Mesenteric fat pad (tissue), 1 donor: ENCODE measurements at places on chromosomes 5 and 9.

DNA sequence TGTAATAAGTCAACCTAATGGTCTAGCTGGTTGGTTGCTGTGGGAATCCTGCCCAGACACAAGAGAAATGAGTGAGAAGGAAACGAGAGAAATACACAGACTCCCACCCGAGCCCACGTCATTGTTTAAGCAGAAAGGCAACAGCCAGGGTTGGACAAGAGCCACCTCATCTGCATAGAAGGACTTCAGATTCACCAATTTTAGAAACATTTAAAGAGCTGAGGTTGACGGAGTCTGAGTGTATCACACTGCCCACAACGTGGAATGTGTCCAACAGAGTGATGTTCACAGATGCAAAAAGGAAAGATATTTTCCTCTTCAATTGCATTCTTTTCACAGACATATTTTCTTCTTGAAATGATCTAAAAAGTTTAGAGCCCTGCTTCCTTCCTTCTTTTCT lies 349.5 kb downstream of the AGTPBP1 start:
- no peak for DNase-seq

DNA sequence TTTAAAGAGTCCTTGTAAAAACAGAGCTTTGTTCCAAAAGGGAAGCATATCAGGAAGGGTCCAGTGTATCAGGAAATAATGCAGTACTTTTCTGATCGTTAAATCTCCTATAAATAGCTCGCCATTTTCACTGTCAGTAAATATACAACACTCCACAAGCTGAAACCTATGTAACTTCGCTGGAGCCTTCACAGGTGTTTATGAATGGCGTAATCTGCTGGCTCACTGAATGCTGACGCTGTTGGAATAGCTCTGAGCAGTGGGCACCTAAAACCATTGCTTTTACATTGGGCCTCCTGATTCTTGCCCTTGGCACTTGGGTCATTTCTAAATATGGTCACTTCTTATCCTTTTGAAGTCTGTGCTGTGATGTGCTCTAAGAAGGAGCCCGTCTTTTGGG lies 4.3 kb downstream of the SHC3 start:
- no peak for DNase-seq

DNA sequence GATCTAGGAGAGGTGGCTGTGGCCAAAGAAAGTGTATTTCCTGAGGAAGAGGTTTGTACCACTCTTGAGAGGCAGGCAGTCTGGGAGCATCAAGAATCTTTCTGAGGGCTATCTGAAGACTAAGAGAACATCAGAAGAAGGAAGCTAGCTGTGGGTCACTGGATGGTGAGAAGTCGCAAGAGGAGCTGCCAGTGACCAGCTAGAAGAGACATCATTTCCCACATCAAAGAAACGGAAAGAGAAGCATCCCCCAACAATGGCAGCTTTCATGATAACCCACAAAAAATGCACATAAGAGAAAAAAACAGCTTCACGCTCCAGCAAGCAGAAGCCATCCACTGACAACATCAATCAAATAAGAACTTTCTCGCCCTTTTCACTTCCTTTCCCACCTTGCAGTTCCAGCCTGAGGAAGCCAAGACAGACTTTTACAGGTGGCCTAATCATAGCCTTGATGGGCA lies 25.0 kb upstream of the CEP78 start:
- DNase-seq, result no peak

GRCh38 chr9:9284201-9284600 lies 1328.6 kb downstream of the PTPRD start:
- no peak for DNase-seq

DNA sequence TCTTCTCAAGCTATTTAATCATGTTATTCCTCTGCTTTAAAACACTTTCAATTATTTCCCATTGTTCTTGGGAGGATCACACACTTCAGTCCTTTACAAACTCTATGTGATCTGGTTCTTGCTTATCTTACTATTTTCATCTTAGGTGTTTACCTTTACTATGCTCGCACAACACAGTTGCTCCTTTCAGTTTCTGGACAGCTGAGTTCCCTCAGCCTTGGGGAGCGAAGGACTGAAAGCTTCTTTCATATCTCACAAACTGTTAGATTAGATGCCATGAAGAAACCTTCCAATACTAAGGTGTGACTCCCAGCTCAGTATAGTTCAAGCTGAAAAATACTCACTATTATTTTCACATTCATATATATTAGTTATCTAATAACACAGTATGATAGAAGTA lies 117.9 kb downstream of the CDC42SE2 start:
- no peak for DNase-seq

DNA sequence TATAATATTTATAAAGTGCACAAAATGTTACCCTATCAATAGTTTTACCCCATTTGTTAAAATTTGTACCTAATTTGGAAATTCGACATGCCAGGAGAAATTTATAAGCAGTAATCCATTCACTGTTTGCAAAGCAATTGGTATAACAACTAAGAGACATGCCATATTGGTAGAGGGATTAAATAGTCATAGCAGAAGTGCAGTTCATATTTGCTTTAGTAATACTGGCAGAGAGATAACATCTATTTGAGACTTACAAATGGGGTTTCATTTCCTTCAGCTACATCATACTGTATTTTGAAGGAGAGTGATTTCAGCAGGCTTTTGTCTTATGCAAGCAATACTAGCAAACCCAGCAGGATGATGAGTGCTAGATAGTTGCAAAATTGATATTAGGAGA lies 610.4 kb upstream of the CDH10 start:
- DNase-seq, result no peak

DNA sequence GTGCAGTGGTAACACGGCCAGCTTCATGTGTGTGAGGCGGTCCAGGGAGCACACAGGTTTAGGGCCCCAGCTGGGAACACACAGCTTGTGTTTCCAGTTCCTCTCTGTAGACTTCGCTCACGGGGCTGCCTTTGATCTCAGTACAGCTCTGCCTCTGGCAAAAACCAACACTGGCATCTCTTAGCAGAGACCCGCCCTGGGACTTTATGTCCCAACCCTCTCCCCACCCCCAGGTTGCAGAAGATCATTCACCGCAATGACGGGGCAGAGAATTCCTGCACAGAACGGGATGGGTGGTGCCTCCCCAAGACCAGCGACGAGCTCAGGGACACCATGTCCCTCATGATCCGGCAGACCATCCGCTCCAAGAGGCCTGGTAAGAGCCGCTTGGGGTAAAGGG lies 5.2 kb upstream of the CEL start:
- DNase-seq, result no peak

- DNase-seq, result no peak
Observed at GRCh38 chr5:65927503-65928321, 1.3 kb downstream of the ERBIN start.

DNA sequence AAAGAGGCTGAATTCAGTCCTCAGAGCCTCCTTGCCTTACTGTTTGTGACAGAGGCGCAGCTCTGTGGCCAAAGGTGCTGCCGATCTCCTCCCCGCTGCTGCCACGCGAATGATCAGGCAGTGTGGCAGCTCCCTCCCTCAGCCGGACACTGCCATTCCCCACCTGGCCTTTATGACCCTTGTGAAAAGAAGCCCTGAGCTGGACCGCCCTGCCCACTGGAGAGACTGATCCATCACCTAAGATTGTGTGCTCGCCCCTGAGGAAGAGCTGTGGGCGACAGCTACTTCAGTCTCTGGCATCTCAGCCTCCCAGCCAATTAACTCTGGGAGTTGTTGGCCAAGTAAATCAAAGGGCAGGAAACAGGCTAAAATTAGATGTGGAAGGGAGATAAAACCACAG lies 90.9 kb downstream of the CARTPT start:
- DNase-seq, result no peak

DNA sequence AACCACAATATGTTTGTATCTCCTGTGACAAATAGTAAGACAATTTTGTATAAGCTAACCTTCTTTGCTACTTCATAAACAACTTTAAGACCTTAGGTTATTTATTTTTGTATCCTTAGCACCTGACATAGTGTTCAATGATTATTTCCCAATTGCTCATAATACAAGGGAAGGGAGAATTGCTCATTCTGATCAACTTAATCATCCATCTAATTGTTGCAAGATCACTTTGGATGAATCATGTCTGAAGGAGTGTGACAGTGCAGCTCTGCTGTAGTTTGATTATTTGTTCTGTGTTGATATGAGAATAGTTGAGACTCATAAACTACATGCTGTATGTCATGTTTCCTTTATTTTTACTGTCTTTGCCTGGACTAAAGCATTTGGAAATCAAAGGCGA lies 721.3 kb upstream of the SEMA6A start:
- no peak for DNase-seq

- no peak for DNase-seq
Observed at GRCh38 chr5:64665243-64665642, 25.1 kb upstream of the SHISAL2B start.

GRCh38 chr5:14250748-14251701 lies 107.9 kb downstream of the TRIO start:
- no peak for DNase-seq

- DNase-seq, result no peak
Observed at GRCh38 chr5:76379316-76379715, 23.8 kb upstream of the IQGAP2 start.

- DNase-seq, result no peak
Observed at GRCh38 chr9:124602204-124602603, 95.0 kb upstream of the NR5A1 start.

GRCh38 chr5:148833122-148833521 lies 6.7 kb downstream of the ADRB2 start:
- DNase-seq, result no peak

DNA sequence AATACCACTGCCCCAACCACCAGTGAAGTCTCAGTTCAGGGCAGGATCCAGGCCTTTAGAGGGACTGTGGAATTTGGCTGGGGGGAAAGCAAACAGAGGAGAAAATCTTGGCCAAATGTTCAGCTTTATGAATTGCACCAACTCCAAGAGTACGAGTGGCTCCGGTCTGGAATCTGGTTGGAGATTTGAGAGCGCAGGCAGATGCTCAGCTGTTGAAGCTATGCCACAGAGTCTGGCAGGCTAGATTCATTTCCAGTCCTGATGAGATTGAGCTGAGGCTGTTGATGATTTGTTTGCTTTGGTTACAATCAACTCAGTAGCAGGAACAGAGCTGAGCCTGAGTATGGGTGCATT lies 9.1 kb upstream of the HSPB3 start:
- DNase-seq, result no peak

GRCh38 chr5:17305017-17305416 lies 87.6 kb downstream of the BASP1 start:
- no peak for DNase-seq

GRCh38 chr9:97365634-97366033 lies 46.3 kb upstream of the TDRD7 start:
- no peak for DNase-seq
